AML-193 (cell line): ENCODE measurements at places on chromosomes 11 and 22.

DNA sequence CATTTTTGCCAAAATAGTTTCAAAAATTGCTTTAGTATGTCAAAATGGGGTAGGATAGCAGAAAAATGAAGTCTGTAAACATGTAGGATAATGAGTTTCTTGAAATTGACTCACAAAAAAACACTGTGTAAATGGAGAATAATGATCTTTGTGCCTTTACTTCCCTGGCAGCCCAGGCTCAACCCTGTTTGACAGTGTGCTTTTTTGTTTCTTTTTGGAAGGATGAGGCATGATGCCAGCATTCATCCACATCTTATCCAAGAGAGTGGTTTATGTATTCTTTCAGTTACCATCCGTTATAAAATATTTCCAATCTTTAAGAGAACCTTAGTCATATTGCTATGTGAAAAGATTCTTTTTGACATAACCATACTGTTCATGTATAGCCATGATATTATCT lies 70.6 kb downstream of the ARHGAP42 start:
- no peak for DNase-seq

GRCh38 chr11:87361891-87362290 lies 324.2 kb downstream of the TMEM135 start:
- DNase-seq, result no peak

GRCh38 chr11:43931717-43932039 lies 10.8 kb upstream of the C11orf96 start:
- DNase-seq, result no peak

DNA sequence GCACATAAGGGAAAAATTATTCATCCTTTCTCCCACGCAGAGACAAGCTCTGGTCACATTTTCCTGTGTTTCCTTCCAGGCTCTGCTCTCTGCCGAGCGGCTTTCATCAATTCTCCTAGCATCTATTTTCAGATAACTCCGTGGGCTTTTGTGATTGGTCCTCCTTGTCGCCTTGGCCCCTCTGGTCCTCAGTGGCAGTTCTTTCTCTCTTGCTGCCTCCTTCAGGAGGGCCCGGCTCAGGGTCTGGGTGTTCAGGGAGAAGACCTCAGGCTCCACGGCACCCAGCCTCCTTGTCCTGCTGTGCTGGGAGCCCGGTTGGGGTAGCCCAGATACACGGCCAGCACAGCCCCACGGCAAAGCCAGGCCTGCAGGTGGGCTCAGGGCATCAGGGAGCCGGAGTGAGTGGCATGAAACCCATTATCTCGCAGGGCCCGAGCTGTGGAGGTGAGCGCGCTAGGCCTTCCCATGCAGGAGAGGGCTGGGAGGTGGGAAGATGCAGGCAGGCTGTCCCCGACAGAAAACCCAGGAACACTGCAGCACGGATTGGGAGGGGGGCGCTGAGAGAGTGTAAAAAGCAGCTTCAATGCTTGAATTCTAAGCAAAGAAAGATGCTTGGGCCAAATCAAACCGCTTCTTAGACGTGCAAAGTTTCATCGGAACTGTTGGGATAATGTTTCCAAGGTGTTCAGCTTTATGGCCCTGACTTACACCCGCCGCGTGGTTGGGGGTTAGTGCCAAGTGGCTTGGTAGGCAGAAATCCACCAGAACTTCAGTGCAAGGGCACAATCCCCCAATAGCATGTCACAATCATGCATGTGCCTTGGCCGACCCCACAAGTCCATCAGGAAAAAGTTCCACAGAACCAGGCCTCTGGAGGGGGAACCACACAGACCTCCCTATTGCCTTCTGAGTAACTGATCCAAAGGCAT lies 81.9 kb upstream of the WNT7B start:
- DNase-seq, result no peak

DNA sequence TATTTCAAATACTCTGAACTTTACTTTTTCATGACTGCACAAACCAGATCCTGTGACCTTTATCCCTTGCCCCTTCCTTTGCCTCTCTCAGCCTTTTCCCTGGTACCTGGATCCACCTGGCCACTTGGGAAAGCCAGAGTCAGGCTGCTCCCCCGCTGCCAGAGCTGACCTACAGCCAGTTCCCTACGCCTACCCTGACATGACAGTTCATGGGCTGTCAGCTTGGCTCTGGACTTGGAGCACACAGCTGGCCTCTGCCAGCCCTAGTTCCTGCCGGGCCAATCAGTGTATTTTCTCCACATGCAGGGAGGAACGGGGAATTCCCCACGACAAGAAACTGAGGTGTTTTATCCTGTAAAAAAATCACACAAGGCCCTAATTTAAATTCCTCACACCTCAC lies 382.6 kb downstream of the INSC start:
- DNase-seq, result no peak

DNA sequence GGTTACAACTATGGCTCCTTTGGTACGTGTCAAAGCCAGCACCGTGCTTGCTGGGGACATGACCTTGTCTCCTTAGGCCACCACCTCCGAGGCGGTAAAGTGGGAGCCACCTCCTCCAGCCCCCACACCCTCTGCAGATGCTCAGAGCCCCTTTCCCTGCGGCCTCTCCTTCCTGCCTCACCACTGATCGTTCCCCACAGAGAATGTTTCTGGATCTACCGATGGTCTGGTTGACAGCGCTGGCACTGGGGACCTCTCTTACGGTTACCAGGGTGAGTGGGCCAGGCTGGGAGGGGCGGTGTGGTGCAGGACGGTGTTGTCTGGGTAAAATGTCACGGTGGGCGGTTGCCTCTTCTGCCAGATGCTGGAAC lies 8.9 kb downstream of the SIDT2 start:
- no peak for DNase-seq

- DNase-seq, result no peak
Measured at GRCh38 chr11:129944696-129945095, 49.3 kb upstream of the NFRKB start.

DNA sequence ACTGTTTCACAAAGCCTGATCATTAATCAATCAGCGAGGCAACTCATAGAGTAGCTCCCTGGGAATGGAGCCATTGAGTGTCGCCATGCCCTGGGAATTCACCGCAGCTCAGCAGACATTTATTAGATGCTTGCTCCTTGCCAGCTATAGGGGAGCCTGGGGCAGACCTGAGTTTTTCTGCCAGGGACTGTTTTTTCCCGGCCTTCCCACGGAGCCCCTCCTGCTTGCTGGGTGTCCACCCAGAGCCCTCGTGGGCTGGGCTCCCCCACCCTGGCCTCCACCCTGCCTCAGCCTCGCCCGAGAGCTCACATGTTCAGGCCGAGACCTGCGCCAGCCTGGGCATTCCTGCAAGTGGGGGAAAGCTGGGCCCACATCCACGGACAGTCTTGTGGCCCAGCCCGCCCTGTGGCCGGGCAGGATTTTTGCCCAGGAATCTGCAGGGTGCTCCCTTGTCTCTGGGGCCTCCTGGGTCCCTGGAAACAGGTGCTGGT lies 64.9 kb downstream of the SMIM38 start:
- no peak for DNase-seq

- no peak for DNase-seq
Measured at GRCh38 chr11:64451856-64452255, 92.9 kb downstream of the RPS6KA4 start.

DNA sequence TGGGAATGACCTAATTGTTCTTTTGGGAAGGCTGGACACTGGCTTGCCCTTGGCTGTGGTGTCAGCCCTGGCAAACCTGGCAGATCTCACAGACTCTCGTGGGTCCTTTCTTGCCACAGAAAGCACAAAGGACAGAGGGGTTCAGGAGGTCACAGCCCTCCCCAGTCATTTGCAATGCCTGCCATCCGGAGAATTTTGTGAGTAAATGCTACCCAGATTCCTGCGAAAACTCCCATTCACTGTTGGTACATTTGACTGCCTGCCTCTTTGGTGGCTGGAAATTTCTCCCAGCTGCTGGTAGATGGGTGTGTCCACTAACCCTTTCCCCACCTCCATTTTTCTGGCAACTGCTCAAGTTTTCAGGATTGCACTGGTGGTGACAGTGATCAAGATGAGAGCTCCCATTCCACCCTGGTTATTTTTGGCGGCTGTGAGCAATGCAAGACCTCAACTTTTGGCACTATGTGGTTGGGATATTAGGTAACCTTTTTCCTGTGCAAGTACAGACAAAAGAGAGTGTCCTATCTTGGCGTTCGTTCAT lies 155.7 kb downstream of the NAV2 start:
- no peak for DNase-seq

DNA sequence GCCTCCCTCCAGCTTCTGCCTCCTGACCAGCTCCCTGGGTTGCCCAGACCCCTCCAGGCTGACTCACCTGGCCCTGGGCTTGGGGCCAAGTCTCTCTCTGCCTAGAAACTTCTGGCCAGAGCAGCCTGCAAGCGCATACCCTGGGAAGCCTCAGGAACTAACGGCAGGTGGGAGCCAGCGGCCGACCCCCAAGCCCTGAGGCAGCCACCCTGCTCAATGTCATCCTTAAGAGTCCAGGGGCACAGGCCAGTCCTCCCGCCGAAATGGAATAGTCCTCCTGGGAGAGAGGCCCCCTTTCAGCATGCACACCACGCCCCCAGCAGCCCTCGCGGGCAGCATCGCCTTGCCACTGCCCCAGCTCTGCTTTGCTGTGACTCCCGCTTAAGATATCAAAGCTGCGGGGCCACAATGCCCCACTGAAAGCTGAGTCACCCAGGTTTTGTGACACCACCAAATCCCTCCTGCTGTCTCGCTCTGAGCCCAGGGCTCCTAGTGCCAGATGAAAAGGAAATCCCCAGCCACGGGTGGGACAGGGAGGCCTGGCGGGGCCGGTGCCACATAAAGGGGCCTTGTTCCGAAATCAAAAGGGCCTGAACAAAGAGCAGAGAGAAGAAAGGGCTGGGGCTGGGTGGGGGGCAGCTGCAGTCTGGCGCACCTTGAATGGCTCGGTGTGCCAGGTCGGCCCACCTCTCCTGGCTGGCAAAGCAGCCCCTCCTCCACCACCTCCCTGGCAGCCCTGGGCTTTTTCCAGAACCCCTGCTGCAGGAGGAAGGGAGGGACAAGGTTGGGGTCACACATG lies 21.4 kb upstream of the FGF3 start:
- no peak for DNase-seq

- DNase-seq, result no peak
Measured at GRCh38 chr11:61337706-61338470, 4.9 kb downstream of the TKFC start.

- no peak for DNase-seq
Measured at GRCh38 chr22:34696557-34696956, 369.4 kb upstream of the ISX start.
